ENCODE measurements at places on chromosomes 11 and 22.

DNA sequence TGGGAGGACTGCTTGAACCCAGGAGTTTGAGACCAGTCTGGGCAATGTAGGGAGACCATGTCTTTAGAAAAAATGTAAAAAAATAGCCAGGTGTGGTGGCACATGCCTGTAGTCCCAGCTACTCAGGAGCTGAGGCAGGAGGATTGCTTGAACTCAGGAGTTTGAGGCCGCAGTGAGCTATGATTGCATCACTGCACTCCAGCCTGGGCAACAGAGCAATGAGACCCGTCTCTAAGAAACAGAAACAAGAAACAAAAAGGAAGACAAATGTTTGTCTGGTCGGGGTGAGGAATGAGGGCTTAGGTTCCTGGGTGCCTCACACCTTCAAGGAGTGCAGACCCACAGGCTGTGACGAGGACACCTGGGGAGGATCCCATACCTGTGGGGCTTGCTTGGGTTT is 191.9 kb downstream of the CEP164 start:
- DNase-seq, result no peak

- DNase-seq, result no peak
Observed at GRCh38 chr11:45652781-45653180, 12.6 kb downstream of the CHST1 start.

DNA sequence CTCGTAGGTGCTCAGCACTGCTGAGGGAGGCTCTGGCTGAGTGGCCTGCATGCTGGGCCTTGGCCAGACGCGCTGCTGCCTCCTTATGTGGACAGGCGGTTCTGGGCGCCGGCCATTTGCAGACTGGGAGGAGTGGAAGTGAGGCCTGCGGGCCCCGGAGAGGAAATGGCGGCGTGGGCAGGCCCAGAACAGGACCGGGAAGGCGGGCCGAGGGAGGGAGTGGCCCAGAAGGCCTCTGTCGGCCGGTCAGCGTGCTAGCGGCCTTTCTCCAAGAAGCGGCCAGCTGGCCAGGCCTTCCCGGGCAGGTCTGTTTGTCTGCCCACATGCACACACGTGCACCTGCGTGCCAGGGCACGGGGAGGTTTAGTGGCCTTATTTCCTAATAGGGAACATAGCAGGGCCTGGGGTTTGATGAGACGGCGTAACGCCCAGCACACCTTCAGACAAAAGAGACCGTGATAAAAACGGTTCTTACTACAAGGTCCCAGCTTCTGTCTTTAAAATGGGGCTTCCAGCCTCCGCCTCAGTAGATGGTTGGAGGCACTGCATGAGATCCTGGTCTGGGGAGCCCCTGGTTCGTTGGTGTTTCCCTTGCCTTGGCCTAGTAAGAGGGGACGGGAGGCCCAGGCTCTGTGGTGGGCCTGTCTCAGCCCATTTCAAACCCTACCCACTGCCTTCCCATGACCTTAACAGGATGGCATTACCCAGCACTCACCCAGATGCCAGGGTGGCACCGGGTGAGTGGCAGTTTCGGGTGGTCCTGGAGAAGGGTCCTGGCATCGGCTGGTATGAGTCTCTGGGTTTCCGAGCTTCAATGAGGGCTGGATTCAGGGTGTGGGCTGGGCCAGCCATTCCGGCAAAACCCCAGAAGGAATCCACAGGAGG is 65.1 kb upstream of the PPARA start:
- DNase-seq, result peak; percentile 4

- no peak for DNase-seq
Observed at GRCh38 chr11:9736365-9736764, 72.5 kb downstream of the SWAP70 start.

All from CD4-positive, alpha-beta T cell (primary cell).